ENCODE measurements at places on chromosomes 3 and 15. TPM values are rescaled to one million over a fixed set of nuclear protein-coding genes. Genes with fewer than 3 reads are reported as not detected.

Gene GNAT1
- total RNA-seq: not detected

Gene GPR62
- total RNA-seq: not detected

Gene SST
- total RNA-seq: not detected

Gene ZWILCH
- 8.9 TPM for total RNA-seq

Gene TCAIM
- 26.9 TPM for total RNA-seq

Gene SH3GL3
- total RNA-seq: not detected

Gene TMIE
- total RNA-seq: 0.59 TPM

Gene FANCD2OS
- not detected for total RNA-seq

Gene PRC1
- 30.9 TPM for total RNA-seq

Gene LYZL4
- total RNA-seq: not detected

Gene CHRFAM7A
- 1.7 TPM for total RNA-seq

Gene PAQR9
- total RNA-seq: not detected

Gene ZIC1
- 3.9 TPM for total RNA-seq

Gene AGTR1
- 6.3 TPM for total RNA-seq

Gene BFSP2
- total RNA-seq: not detected

All from suprapubic skin (tissue), 4 donors.